Activated naive CD8-positive, alpha-beta T cell treated with anti-CD3 and anti-CD28 coated beads, Interleukin-2, amount 10 ng/mL, durations not matched to agents 7 days and 5 days (primary cell): ENCODE measurements at places on chromosomes 5 and 9.

- no peak for DNase-seq
Observed at GRCh38 chr5:68962757-68963484, 130.9 kb upstream of the SLC30A5 start.

DNA sequence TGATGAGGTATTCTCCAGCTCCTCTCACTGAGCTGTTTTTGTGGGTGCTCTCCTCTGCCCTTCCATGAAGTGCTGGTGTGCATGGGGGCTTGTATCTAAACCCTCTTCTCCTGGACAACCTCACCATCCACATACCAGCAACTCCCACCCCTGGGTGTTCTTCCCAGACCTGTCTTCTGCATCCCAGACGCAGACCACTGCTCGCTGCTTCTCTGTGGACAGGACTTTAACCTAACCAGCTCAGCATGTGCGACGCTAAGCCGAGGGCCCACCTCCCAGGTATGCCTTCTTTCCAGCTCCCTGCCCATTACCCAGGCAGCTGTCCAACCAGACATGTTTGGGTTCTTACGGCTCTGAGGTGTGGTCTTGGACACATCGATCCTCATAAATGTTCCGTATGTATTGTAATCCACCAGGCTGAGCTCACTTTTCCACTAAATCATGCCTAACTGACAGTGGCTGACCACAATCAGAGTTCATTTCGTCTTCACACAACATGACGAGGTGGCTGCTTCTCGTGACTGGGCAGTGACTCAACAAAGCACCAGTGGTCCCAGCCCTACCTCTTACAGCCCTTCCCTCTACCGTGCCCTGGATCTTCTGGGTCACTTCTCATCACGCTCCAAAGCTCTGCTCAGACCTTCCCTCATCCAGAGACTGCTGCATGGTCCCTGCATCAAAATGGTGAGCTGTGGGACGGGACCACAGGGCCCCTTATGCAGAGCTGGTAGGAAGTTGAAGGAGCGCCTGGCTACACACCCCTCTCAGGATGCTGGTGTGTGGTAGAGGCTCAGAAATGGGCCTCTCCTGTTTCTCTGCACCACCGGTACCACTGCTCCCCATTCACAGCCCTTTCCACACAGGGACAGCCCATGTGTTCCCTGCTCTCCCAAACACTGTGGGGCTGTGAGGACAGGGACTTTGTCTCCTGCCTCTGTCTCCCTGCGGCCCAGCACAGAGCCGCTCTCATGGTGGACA, 9.6 kb upstream of the PTGES2 start:
- no peak for DNase-seq

GRCh38 chr5:58507715-58508114, 16.5 kb downstream of the GAPT start:
- no peak for DNase-seq

GRCh38 chr5:66875315-66875714, 279.1 kb downstream of the MAST4 start:
- no peak for DNase-seq

DNA sequence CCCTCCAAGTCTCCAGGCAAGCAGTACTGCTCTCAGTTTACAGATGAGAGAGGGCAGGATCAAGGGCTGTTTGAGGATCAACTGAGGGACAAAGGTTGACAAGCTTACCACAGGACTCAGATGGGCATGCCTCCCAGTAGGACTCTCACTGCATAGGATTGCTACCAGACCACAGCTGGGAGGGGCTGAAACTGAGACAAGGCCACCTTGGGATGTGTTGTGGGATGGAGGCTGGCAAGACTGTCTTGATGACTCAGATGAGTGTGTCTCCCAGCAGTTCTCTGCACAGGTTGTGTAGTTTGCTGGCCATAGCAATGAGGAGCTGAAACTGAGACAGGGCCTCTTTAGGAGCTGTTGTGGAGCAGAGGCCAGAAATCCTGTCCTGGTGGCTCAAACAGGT, 222.2 kb upstream of the IRX1 start:
- DNase-seq: no peak

GRCh38 chr9:132283863-132284262, 70.9 kb downstream of the SETX start:
- no peak for DNase-seq

- DNase-seq: no peak
Observed at GRCh38 chr5:53327811-53328334, 152.6 kb upstream of the FST start.
